Testis (tissue), 5 donors: ENCODE measurements at places on chromosomes 4 and X. TPM values are rescaled to one million over a fixed set of nuclear protein-coding genes. Genes with fewer than 3 reads are reported as not detected.

- H3K27ac ChIP-seq, result peak overlapping the region; percentile 4
- no peaks in the 10 kb centered on the region for H3K36me3 ChIP-seq
- DNase-seq, result no peak
- no peaks in the 10 kb centered on the region for H3K27me3 ChIP-seq
- peaks cover 19% of the 10 kb centered on the region for H3K4me1 ChIP-seq
Measured at GRCh38 chr4:113636438-113636818, 125.1 kb downstream of the CAMK2D start.

DNA sequence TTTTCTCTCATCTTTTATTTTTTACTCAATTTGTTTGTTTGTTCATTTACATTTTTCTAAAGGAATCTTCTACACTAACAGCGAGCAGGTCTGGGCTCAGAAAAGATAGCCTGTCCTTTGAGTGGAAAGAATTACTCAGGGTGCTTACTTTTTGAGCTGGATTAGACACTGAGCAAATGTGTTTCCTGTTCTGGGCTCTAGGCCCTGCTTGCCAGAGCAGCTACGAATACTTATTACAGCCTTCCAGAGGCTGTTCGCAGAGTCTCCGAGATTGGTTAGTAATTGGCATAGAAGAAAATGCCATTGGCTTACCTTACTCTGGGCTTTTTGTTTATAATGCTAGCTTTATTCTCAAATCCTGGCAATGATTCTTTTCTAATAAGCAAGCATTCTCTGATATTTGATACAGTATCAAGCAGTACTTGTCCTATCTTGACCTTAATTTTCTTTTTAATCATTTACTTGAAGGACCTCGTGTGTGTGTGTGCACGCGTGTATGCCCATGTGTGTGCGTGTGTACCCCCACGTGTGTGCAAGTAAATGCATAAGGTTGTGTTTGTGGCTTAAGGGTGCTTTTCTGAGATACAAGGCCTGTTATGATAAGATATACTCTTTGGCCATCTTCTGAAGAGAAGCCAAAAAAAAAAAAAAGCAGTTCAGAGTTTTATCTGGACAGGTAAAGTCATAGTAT, 76.2 kb upstream of the GRXCR1 start:
- DNase-seq, result no peak
- no peak overlapping the region for H3K27ac ChIP-seq
- H3K4me3 ChIP-seq, result no peak overlapping the region
- no peaks in the 10 kb centered on the region for H3K4me1 ChIP-seq

DNA sequence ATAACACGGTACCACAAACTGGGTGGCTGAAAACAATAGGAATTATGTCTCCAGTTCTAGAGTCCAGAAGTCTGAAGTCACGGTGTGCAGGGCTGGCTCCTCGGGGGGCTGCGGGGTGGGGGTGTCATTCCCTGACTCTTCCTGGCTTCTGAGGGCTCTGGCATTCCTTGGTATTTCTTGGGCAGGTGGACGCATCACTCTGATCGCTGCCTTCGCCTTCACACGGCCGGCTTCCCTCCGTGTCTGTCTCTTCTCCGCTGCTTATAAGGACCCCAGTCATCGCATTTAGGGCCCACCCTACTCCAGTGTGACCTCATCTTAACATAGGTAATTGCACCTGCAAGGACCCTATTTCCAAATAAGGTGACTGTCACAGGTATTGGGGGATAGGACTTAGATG, 134.6 kb downstream of the CPZ start:
- no peak for DNase-seq
- H3K4me3 ChIP-seq, result no peak overlapping the region
- no peaks in the 10 kb centered on the region for H3K27me3 ChIP-seq

- DNase-seq, result no peak
- no peak overlapping the region for H3K4me3 ChIP-seq
- peaks cover 4% of the 10 kb centered on the region for H3K4me1 ChIP-seq
- no peaks in the 10 kb centered on the region for H3K27me3 ChIP-seq
Measured at GRCh38 chr4:99856166-99856565, 38.1 kb downstream of the LAMTOR3 start.

- H3K4me1 ChIP-seq, result no peaks in the 10 kb centered on the region
- H3K36me3 ChIP-seq, result no peaks in the 10 kb centered on the region
- H3K27me3 ChIP-seq, result no peaks in the 10 kb centered on the region
- peak; percentile 39 for DNase-seq
- H3K4me3 ChIP-seq, result peak overlapping the region; percentile 72
Measured at GRCh38 chrX:139932073-139932900, 566 bp downstream of the ATP11C start.

GRCh38 chr4:14237911-14238310, 610.4 kb upstream of the BOD1L1 start:
- no peaks in the 10 kb centered on the region for H3K36me3 ChIP-seq
- no peak for DNase-seq
- no peaks in the 10 kb centered on the region for H3K27me3 ChIP-seq
- H3K4me3 ChIP-seq, result no peak overlapping the region
- H3K27ac ChIP-seq, result no peak overlapping the region
- no peaks in the 10 kb centered on the region for H3K4me1 ChIP-seq

DNA sequence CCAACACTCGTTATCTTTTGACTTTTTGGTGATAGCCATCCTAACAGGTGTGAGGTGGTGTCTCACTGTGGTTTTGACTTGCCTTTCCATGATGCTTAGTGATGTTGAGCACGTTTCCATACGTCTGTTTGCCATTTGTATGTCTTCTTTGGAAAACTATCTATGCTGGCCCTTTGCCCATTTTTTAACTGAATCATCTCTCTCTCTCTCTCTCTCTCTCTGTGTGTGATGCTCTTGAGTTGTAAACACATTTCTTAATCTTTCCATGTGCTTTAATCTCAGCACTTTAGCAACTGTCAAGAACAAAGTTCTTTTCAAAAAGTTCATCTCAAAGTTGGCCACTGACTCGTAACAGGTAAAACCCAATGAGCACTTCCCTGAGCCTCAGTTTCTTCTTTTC, 10.5 kb downstream of the SORBS2 start:
- H3K36me3 ChIP-seq, result no peaks in the 10 kb centered on the region
- H3K4me3 ChIP-seq, result no peak overlapping the region
- no peaks in the 10 kb centered on the region for H3K27me3 ChIP-seq

GRCh38 chr4:76003035-76003434, 4.3 kb downstream of the CXCL9 start:
- no peak for DNase-seq
- no peaks in the 10 kb centered on the region for H3K4me1 ChIP-seq
- H3K36me3 ChIP-seq, result no peaks in the 10 kb centered on the region
- no peak overlapping the region for H3K27ac ChIP-seq

Gene ATOH1
- not detected for polyA plus RNA-seq

Gene F11
- polyA plus RNA-seq, result not detected

Gene NSUN7
- 41.1 TPM for polyA plus RNA-seq
